T-helper 17 cell (primary cell): ENCODE measurements at places on chromosomes 3 and 15.

- no peak for DNase-seq
Observed at GRCh38 chr3:14532691-14533456, 7.3 kb downstream of the GRIP2 start.

- no peak for DNase-seq
Observed at GRCh38 chr3:98008855-98009254, 26.3 kb downstream of the GABRR3 start.

GRCh38 chr15:79829950-79830349, 66.9 kb downstream of the MTHFS start:
- DNase-seq: no peak

- no peak for DNase-seq
Observed at GRCh38 chr3:151198849-151199248, 4.2 kb downstream of the GPR171 start.

GRCh38 chr3:117928836-117929235, 1105.8 kb downstream of the IGSF11 start:
- DNase-seq: no peak

- peak; percentile 15 for DNase-seq
Observed at GRCh38 chr15:52183562-52184173, 7.5 kb downstream of the GNB5 start.

- no peak for DNase-seq
Observed at GRCh38 chr3:114775395-114775794, 371.7 kb downstream of the ZBTB20 start.
